Stimulated activated CD8-positive, alpha-beta memory T cell treated with anti-CD3 and anti-CD28 coated beads, Interleukin-7, amount 100 ng/mL, for 1 hour (primary cell): ENCODE measurements at places on chromosomes 7 and 10.

- no peak for DNase-seq
These were observed 52.2 kb downstream of the IFIT5 start for GRCh38 chr10:89466599-89467035.

DNA sequence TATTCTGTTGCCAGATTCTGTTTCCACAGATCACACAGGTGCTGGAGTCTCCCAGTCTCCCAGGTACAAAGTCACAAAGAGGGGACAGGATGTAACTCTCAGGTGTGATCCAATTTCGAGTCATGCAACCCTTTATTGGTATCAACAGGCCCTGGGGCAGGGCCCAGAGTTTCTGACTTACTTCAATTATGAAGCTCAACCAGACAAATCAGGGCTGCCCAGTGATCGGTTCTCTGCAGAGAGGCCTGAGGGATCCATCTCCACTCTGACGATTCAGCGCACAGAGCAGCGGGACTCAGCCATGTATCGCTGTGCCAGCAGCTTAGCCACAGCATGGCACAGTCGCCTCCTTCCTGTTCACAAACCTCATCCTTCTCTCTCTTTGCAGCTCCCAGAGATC, 237.5 kb upstream of the PRSS1 start:
- no peak for DNase-seq

DNA sequence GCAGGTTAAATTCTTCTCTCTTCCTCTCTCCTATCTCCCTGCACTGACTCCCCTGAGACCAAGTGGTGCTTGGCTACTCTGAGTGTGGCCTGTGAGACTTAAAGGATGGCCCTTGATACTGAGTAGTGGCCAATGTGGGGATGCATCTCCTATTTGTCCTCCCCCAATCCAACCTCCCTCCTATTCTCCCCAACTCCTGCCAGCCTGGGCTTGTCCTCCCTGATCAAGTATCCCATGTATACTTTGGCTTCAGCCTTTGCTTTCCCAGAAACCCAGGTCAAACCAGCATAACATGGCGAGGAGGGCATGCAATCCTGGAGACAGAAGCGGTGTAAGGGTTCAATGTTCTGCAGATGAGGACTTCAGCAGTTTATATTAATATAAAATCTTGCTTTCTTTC, 77.9 kb upstream of the GRB10 start:
- no peak for DNase-seq

DNA sequence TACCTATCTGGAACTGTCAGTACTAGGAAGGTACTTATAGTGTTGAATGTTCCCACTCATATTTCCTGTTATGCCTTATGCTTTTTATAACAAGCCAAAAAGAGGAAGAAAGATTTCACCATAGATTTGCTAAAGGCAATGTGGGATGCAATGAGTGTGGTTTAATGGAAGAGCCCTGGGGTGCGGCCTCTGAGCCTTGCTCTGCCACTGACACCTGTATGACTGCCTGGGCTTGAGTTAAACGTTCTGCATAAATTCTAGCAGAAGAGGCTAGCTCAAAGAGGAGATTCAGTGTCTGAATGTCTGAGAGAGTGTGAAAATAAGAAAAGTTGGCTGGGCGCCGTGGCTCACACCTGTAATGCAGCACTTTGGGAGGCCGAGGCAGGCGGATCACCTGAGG, 143.8 kb downstream of the TPST1 start:
- DNase-seq = no peak

GRCh38 chr10:24010436-24010970, 198.4 kb upstream of the KIAA1217 start:
- no peak for DNase-seq

GRCh38 chr7:129657363-129657762, 45.8 kb downstream of the NRF1 start:
- DNase-seq = no peak

GRCh38 chr10:35339942-35340341, 3.6 kb downstream of the CCNY start:
- no peak for DNase-seq

DNA sequence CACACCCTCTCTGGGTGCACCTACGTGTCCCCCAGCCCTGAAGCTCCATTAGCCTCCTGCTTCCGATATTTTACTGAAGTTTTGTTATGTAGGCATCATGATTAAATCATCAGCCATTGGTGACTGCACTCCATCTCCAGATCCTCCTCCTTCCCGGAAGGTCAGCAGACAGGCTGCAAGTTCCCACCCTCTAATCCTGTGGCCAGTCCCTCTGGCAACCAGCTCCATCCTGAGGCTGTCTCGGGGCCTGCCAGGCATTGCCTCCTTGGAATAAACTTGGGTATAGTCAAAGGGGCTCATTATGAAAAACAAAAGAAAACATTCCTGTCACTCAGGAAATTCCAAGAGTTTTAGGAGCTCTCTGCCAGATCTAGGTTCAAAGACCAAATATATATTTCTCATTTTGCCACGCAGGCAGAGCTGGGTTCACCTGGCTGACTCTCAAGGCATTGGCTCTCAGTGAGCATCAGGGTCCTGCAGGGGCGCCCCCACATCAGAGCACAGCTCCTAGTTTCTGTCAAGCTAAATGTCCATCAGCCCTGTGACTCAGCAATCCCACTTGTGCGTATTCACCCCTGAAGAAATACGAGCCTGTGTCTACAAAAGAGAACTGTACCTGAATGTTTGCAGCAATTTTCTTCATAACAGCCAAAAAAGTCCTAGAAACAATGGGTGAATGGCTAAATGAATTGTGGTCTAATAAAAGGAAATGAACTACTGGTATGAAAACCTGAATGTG, 27.4 kb upstream of the TMEM72 start:
- DNase-seq = no peak

GRCh38 chr7:50310956-50311355, 6.4 kb downstream of the IKZF1 start:
- no peak for DNase-seq

DNA sequence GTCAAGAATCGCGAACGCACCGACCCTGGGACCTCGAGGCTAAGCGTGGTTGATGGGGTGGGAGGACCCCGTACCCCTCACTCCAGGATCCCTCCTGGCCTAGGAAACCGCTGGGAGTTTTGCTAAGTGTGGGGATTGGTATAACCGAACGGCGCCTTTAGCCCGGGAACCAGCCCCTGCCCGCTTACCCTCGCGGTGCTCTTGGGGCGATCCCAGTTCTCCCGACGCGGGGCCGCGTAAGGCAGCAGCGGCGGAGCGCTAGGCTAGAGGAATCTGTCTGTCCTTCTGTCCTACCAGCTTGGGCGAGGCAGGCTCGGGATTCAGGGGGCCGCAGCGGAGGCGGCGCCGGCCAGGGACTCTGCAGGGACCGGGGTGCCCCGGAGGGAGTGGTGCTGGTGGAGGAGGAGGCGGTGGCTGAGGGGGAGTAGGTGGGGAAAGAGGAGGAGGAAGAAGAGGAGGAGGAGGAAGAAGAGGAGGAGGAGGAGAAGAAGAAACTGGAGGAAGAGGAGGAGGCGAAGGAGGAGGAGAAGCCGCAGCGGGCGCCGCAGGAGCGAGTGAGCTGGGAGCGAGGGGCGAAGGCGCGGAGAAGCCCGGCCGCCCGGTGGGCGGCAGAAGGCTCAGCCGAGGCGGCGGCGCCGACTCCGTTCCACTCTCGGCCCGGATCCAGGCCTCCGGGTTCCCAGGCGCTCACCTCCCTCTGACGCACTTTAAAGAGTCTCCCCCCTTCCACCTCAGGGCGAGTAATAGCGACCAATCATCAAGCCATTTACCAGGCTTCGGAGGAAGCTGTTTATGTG, 439 bp upstream of the EMX2 start:
- no peak for DNase-seq

- no peak for DNase-seq
These were observed 195.9 kb downstream of the DIP2C start for GRCh38 chr10:493391-494148.

DNA sequence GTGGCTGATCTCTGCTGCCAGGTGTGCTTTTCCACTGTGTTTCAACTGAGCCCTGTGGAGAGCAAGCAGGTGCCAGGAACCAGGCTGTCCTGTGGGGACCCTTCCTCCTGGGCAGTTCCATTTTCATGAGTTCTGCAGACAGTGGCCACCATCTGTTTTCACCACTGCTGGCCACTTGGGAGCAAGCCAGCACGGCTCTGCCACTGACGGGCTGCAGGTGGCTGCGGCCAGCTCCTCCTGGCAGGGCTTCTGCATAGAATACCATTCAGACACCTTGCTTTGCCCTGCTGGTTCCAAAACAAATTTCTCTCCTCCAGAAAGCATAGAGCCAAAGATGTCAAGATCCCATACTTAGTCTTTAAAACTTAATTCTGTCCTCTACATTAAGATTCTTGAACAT, 48.3 kb downstream of the LANCL2 start:
- no peak for DNase-seq

DNA sequence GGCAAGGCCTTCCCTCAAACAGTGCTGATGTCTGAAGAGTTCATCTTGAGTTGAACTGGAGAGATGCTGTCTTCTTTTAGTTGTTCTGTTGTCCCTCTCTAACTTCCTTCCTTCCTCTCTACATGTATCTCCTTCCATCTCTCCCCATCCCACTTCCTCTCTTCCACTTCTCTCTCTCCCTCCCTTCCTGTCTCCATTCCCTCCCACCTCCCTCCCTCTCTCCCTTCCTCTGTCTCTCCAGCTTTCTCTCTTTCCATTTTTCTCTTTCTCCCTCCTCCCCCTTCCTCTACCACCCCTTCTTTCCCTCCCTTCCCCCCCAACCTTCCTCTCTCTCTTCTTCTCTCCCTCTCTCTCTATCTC, 40.7 kb upstream of the TNS3 start:
- no peak for DNase-seq

DNA sequence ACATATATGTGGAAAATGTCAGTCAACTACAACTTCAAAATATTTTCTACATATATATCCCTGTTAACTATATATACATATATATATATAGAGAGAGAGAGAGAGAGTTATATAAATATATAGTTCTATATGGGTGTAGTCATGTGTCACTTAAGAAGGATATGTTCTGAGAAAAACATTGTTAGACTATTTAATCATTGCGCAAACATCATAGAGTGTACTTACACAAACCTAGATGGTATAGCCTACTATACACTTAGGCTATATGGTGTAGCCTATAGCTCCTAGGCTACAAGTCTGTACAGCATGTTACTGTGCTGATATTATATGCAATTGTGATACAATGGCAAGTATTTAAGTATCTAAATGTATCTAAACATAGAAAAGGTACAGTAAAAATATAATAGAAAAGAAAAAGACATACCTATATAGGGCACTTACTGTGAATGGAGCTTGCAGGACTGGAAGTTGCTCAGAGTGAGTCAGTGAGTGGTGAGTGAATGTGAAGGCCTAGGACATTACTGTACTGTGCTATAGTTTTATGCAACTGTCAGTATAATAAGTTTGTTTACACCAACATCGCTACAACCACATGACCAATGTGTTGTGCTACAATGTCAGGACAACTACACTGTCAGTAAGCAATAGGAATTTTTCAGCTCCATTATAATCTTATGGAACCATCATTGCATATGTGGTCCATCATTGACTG, 18.0 kb upstream of the FGL2 start:
- no peak for DNase-seq

- no peak for DNase-seq
These were observed 85.4 kb downstream of the PCLO start for GRCh38 chr7:83077328-83077727.

DNA sequence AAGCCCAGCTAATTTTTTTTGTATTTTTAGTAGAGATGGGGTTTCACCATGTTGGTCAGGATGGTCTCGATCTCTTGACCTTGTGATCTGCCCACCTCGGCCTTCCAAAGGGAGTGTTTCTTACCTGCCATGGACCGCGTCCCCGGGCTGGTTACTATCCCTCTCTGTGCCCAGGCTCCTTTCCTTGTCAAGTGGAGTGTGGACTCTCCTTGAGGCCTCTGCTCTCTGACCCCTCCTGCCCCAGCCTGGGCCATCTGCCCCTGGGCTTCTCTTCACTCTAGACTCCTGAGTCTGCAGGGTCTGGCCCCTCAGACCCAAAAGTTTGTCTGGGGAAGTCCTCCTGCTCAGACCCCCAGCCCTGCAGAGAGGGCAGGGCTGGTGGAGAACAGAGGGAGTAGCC, 20.7 kb downstream of the NEURL1 start:
- no peak for DNase-seq
